ENCODE measurements at places on chromosomes 1 and 21.

- no peak for DNase-seq
Observed at GRCh38 chr1:234243521-234244260, 129.6 kb upstream of the COA6 start.

DNA sequence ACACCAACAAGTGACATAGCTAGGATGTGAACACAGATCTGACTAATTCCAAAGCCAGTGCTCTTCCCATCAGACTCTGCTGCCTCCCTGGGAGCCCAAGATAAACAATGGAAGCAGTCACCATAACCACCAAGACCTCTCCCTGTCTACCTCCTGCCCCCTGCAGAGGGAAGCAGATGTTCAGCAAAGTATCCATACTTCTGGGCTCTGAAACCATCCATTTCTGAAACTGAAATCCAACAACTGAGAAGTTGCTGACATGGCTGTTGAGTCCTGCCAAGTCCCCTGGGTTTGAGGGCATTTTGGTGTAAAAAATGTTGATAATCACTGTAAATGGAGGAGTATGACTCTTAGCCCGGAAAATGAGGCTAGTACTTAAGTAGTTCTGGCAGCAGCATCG is 102.1 kb downstream of the TYW3 start:
- DNase-seq: no peak

DNA sequence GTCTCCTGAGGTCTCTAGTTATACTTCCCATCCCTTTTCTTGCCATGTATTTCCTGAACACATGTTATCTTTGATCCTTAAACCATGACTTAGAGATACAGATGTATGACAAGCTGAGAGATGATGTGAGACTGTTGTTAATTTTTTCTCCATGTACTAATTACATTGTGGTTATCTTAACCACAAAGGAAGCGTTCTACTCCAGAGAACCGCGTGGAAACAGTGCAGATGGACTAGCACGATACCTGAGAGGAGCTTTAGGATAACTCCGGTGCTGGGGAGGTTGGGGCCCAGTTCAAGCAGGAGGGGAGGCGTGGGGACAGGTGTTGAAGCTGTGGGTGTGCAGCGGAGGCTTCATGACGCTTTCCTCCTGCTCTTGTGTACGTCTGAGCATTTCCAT is 17.5 kb downstream of the PDE9A start:
- no peak for DNase-seq

- DNase-seq: peak; percentile 11
Observed at GRCh38 chr1:22104865-22105437, 37.9 kb downstream of the WNT4 start.

DNA sequence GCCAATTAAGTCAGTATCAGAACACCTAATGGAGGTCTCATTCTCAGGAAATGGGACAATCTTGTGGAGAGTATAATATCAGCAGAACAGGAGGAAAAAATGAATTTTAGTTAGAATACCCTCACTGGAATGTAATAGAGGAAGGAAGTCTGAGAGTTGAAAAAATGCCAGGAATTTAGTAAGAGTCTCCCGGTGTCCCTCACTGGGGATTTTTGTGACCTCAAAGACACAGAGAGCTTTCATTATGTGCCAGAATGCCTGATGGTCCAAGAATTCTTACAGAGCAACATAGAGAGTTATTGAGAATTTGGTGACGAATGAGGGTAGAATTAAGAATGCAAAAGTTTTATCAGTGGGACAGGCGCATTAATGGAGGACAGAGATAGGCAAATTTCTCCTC is 443.5 kb upstream of the B3GALT2 start:
- DNase-seq: no peak

- no peak for DNase-seq
Observed at GRCh38 chr1:172809750-172810149, 150.8 kb downstream of the FASLG start.

DNA sequence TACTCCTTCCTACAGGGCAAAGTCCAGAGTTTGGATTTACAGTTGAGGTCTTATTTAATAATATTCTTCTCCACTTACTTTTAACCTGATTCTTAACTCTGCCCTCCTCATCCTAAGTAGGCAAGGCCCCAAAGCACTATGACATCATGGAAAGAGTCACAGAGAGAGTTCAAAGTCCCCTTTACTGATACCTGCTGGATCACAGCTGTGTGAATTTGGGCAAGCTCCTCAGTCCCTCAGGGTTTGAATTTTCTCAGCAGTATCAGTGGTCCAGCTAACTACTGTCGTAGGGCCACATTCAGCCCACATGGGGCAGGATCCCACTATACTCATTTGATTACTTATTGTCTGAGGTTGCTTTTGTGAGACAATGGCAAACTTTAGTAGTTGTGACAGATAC is 16.0 kb downstream of the TYW3 start:
- DNase-seq: no peak

GRCh38 chr1:167158813-167159275 is 61.8 kb upstream of the POU2F1 start:
- DNase-seq: no peak

DNA sequence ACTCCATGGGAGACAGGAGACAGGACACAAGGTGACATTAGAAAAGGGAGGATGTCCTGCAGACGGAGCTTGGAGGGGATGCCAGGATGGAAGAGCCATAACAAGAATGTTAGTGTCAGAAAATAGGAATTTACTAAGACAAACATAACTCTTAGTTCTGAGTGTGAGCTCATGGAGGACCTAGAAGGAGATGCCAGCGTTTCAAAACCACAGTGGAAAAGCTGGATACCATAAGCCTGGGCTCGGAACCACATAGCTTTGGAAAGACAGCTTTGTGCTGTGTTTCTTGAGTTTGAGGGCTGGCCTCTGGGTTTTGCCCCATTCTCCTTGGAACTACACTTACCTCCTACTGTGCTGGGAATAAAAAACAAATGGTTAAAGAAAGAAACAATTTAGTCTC is 128.4 kb downstream of the S1PR1 start:
- DNase-seq: no peak

GRCh38 chr1:228141226-228142044 is 1.4 kb downstream of the GUK1 start:
- DNase-seq: no peak

- DNase-seq: no peak
Observed at GRCh38 chr1:177069490-177069889, 95.0 kb downstream of the ASTN1 start.

GRCh38 chr1:92184632-92185031 is 33.1 kb upstream of the C1orf146 start:
- no peak for DNase-seq

GRCh38 chr1:201261771-201262547 is 21.3 kb upstream of the PKP1 start:
- DNase-seq: no peak

DNA sequence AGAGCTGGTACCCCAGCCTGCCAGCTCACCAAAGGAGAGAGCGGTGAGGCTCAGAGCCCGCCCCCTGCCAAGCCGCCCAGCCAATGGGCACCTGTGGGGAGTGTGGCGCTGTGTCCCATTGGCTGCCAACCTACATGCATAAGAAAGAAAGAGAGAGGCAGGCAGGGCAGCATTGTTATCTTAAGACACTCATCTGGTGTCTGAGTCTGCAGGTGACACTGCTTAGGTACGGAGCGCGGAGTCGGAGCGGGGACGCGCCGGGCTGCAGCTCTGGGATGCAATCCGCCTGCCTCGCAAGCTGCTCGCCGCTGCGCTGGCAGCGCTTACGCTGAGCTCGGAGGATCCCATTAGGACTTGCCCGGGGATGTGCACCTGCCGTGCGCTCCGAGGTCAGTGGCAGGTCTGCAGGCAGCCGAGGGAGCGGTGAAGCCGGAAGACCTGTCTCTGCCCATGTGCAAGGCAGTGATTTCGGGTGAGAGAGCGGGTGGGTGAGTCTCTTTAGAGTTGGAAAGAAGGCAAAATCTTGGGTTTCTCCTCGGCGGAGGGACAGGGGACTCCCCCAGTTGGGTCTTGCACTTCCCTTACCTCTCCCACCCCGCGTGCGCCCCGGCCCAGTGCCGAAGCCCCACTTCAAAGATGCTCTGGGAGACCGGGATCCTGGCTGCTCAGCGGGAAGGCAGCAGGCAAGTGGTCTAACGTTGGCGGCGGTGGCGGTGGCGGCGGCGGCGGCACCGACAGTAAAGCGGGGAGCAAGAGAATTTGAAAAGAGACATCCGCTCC is at the start of gene BRINP2:
TSS of gene BRINP2 (plus strand) at position 203 of the 780 bp plus-strand sequence. CDS start 58,919 bp downstream, outside the sequence.
- DNase-seq: no peak

DNA sequence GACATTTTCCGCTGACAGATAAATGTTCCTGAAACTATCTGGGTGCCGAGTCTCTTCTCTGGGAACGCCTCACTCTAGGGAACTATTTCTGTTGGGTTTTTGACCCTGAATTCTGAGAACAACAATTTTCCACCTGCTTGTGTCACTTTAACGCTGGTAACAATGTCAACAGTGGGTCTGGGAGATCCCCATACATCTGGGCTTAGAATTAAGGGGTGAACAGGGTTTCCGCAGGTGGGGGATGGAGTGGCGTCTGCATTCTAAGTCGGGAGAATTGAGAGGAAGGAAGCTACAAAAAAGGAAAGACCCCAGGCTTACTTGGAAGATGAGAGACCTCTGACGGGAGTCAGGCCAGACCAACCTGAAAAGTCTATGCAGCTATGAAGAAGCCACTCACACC is 8.7 kb downstream of the CD247 start:
- no peak for DNase-seq

- DNase-seq: no peak
Observed at GRCh38 chr1:91707114-91707889, 178.6 kb downstream of the TGFBR3 start.

- no peak for DNase-seq
Observed at GRCh38 chr1:70910013-70910412, 137.6 kb downstream of the PTGER3 start.

DNA sequence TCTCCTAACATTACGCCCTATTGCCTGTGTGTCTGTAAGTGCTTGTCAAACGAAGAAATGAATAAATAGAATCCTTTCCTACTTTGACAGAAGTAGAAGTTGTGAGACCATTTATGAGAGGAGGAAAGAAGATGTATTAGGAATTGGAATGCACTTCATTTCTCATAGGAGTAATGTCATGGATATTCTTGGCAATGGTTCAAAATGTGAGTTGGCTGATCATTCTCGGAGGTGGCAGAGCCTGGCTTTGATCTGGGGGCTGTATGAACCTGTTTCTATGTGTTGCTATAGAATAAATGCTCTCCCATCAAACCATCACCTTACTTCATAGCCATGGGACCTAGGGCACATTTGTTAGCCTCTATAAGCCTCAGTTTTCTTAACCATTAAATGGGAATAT is 10.1 kb upstream of the SERBP1 start:
- DNase-seq: no peak

DNA sequence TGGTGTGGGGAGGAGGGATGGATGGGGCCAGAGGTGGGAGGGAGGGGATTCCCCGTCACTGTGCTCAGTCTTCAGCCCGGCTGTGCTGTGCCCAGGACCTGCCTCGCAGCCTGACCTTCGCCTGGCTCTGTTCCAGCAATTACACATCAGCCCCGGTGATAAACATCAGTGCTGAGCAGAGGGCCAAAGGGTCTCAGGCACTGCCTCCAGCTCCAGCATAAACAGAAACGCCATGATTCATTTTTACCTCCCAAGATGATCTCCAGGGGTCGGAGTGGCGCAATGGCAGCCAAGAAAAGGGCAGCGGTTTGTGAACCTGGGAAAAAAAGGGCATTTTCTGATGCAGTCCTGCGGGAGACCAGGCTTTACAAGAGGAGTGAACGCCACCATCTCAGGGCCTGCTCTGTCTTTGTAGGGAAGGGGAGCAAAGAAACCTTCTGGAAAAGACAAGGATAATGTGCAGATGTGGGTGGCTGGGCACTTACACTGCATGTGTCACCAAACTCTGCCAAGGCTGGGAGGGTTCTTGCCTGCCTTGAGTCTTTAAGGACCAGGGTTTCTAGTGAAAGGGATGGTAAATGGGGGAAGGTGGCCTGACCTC is 28.1 kb downstream of the SHISA4 start:
- DNase-seq: no peak

GRCh38 chr1:19445417-19446342 is 39.7 kb downstream of the CAPZB start:
- no peak for DNase-seq

DNA sequence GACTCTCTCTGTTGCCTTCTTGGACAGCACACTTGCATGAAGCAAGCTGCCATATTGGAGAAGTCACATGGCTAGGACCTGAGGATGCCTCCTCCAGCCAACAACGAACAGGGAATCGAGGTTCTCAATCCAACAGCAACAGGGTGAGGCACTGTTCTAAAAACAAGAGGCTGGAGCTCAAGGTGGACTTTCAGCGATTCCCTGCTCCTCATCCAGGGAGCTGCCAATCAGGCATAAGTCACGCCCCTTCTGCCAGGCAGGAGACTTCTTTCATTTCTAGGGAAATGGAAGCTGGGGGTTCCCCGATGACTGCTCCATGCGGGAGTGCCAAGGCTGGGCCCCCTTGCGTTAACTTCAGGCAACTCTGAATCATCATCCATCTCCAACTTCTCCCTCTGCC is 22.7 kb upstream of the IFNAR1 start:
- DNase-seq: no peak
